ENCODE measurements at places on chromosomes 12 and 14.

DNA sequence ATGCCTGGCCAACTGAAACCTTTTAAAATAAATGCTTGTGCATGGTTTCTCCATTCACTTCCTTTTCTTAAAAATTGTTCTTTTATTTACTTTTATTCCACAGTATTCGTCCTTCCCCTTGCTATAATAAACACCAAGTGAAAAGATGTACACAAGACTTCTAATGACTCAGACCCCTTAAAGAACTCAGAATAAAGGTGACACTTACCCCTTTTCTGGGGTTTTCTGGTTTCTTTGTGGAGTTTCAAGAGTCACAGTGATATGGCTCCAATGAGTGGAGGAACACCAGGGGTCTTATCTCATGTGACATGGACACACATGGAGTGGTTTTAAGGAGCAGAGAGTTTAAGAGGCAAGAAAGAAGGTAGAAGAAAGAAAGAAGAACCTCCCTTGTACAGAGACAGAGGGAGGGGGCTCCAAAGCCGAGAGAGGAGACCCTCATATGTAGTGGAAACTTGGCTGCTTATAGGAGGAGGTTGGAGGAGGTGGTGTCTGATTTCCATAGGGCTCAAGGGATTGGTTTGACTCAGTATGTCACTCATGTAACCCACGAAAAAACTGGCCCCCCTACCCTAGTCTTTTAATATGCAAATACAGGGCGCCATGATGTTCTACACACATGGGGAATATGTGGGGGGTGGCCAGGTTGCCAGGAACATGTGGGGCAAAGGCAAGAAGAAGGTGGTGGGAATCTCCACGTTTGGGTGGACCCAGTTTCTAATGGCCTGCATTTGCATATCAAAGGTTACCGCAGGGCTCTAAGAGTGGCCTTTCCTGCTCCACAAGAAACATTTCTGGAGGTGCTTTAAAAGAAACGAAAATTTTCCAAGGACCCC lies 22.1 kb upstream of the CD69 start:
- no peak for DNase-seq

DNA sequence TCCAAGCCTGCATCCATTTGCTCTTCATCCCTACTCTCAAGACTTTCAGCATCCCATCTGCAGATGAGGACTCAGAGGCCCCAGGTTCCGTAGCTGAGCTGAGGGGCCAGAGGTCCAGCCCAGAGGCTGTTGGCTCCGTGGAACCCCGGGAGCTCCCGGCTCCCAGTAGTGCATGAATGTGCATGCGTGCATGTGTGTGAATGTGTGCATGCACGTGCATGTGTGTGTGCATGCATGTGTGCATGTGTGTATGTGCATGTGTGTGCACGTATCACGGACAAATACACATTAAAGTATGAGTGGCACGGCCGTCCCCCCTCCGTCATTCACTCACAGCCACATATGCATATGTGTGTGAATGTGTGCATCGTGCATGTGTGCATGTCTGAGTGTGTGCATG lies 149.9 kb downstream of the KIF26A start:
- DNase-seq = no peak

- no peak for DNase-seq
Measured at GRCh38 chr14:99936056-99936455, 129.2 kb upstream of the EVL start.

DNA sequence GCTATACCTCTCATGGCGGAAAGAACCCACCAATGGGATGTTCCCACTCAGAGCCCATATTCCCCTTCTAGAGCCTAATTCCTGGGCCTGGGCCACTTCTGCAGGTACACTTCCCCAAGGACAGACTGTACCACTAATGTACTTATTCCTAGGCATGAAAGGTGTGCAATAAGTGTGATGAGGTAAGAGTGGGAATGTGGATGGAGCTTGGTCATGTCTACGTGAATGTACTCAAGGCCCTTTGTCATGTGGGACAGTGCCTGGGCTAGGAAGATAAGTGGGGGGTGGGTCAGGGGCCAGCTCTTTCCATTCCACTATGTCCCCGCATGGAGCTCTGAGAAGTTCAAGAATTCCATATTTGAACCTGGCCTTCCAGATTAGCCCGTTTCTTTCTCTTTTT lies 63.4 kb upstream of the FUT8 start:
- DNase-seq = no peak

DNA sequence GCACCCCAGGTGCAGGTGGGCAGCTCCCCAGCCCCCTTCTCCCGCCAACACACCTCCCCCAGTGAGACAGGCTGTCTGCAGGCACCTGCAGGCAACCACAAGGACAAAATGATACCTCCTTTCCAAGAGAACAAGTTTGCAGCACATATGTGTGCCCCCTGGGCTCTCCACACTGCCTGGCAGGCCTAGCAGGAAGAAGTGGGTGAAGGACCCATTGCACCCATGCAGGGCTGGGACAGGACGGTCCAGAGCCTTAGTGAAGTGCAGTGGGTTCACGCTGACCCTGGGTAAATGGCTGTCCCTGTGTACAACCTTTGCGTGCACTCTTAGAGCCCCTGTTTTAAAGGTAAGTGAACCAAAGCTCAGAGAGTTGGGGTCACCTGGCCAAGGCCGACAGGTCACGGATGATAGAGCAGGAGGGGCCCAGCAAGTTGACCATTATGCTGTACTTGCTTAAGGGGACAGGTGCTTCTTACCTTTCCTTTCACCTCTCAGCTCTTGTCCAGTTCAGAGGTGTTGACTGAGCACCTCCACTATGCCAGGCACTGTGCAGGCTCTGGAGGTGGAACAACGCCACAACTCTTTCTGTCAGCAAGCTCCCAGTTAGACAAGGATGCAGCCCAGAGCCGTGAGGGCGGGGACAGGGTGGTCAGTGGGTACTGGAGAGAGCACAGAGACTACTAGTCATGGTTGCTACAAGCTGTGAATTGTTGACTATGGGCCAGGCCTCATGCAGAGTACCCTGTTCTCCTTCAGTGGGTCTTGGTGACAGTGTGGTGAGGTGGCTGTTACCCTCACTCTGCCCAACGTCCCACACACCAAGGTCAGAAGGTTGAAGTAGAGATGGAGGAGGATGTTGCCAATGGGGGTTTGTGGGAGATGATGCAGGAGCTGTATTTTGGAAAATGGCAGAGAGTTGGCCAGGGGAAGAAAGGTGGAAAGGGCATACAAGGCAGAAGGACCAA lies 125.9 kb downstream of the PAPOLA start:
- no peak for DNase-seq

DNA sequence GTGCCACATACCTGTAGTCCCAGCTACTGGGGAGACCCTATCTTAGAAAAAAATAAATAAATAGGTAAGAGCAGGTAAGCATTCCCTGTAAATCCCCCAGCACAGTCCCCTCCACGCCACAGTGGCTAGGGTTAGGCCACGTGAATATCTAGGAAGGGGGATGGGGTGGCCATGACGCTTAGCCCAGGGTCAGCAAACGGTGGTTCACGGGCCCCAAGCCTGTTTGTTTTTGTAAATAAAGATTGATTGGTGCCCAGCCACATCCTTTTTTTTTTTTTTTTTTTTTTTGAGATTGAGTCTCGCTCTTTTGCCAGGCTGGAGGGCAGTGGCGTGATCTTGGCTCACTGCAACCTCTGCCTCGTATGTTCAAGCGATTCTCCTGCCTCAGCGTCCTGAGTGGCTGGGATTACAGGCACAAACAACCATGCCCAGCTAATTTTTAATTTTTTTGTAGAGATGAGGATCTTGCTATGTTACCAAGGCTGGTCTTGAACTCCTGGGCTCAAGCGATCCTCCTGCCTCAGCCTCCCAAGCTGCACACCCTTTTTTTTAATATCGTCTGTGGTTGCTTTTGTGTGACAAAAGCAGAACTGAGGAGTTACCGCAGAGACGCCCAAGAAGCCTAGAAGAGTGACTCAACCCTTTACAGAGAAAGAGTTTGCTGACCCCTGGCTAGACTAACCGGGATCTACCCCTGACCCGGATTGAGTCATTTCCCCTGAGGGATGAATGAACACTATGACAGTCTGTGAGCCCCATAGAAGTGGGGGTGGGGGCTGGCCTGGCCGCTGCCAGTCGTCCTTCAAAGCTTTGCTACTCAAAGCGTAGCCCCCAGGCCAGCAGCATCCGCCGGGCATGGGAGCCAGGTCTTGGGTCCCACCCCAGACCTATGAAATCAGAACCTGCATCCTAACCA lies 113.7 kb upstream of the NCOR2 start:
- no peak for DNase-seq

GRCh38 chr12:108930155-108930554 lies 50.3 kb downstream of the DAO start:
- no peak for DNase-seq

DNA sequence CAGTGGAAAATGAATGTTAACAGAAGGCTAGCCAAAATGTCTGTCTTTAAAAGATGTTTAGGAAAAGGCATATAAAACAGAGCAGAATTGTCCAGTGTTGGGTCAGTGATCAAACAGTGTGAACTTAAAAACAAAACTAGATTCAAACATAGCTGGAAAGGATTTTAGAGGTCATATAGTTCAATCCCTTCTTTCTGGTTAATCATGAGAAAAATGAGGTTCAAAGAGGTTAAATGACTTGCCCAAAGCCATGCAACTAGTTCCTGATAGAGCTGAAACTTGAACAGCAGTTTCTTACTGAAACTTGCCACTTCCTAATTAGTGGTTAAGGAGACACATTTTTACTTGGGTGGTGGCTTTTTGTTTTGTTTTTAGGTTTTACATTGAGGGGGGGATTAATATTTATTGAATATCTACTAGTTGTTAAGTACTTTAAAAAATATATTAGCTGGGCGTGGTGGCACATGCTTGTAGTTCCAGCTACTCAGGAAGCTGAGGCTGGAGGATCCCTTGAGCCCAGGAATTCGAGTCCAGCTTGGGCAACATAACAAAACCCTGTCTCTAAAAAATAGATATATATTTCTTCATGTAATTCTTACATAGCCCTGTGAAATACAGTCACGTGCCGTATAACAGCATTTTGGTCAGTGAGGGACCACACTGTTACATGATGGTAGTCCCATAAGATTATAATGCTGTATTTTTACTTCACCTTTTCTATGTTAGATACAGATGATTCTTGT lies 20.4 kb downstream of the ACVR1B start:
- no peak for DNase-seq

- DNase-seq = no peak
Measured at GRCh38 chr12:5989621-5990020, 44.6 kb upstream of the ANO2 start.

DNA sequence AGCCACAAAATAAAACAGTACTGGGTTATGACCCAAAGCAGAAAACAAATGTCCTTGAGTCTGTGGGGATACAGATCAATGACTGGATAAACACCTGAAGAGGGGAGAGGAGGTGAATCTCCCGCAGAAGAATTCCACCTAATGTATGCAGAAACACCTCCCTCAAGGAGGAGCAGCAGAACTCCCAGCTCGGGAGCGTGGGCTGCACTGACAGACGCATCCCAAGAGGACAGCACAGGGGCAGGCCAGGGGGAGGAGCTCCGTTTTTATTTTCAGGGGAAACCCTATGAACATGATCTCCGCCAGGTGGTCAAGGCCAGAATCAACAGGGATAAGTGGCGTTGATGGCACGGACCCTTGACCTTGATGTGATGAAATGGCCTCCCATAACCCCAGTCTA lies 41.8 kb upstream of the PPP2R5C start:
- DNase-seq = no peak

GRCh38 chr14:86373886-86374285 lies 843.9 kb downstream of the FLRT2 start:
- DNase-seq = peak; percentile 65

DNA sequence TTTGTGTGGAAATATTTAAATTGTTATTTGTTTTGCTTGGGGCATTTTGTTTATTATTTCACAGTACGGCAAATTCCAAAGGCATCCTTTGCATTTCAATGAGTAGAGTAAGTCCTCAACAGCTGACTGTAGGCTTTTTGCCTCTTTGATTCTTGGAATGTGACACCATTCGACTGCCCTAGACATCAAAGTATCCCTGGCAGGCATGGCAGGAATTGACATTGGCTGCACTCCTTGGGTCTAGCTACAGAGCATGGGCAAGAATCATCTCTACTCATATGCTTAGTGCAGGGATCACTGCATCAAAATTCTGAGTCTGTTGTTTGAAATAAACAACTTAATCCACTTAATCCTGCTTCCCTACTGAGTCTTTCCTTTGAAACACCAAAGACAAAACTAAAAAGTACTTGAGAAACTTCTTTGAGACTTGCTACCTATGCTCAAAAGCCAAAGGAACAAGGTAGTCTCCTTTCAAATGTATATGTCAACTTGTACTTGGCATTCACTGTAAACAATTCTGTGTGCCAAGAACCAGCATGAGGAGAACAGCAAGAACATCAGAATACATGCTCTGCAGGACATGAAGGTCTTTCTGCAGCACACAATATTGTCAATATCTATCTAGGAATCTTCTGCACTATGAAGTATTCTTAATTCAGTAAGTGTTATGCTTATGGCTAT lies 1569.0 kb upstream of the FLRT2 start:
- no peak for DNase-seq

DNA sequence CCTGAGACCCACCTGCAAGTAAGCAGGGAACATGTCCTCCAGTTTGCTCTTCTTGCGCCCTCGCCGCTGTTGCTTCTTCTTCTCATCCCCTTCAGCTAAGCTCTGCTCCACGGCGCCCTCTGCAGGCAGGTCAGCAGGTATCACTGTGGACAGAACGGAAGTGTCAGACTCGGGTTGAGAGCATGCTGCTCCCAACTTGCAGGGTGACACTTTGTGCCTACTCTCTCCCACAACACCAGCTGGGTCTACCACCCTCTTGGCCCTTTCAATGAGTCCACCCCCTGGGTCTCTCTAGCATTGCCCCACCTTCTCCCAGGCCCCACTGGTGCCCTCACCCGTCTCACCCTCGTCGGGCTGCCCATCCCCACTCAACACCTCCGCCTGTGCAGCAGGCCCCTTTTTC lies 16.7 kb downstream of the KMT2D start:
- peak; percentile 19 for DNase-seq

GRCh38 chr14:32607399-32607798 lies 278.3 kb downstream of the AKAP6 start:
- DNase-seq = no peak

- DNase-seq = no peak
Measured at GRCh38 chr14:74855945-74856344, 20.0 kb downstream of the PROX2 start.

DNA sequence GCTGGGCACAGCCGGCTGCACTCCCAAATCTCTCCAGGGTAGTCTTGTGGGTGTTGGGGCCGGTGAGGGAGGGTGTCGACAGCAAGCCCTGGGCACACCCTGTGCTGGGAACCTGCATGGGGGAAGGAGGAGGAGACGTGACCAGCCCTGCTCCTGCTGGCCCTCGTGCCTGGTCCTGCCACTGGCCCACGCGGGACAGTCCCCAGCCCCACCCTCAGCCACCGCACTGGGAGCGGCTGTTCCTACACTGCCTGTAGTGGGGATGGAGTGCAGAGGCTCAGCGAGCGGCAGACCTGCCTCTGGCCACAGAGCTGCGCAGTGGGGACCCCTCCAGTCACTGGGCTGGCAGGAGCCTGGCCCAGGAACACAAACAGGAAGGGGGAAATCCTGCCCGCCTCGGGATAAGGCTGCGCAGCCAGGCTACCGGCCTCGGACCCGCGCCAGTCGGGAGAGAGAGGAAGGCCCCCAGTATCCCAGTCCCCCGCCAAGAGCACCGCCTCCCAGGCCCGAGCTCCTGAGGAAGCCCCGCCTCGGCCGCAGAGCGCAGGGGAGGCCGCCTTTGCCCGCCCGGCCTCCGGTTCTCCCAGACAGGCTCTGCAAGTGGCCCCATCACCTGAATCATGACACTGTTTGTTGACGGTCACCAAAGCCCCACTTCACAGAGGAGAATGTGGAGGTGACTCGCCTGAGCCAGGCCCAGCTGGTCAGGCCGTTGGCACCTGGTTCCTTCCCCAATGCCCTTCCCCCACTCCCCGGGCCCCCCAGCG lies 10.6 kb downstream of the AHNAK2 start:
- DNase-seq = no peak

- DNase-seq = no peak
Measured at GRCh38 chr12:80509781-80510556, 65.9 kb downstream of the PTPRQ start.

GRCh38 chr12:49885663-49886461 lies 17.8 kb downstream of the FAIM2 start:
- no peak for DNase-seq
